ENCODE measurements at places on chromosomes 6 and 20.

DNA sequence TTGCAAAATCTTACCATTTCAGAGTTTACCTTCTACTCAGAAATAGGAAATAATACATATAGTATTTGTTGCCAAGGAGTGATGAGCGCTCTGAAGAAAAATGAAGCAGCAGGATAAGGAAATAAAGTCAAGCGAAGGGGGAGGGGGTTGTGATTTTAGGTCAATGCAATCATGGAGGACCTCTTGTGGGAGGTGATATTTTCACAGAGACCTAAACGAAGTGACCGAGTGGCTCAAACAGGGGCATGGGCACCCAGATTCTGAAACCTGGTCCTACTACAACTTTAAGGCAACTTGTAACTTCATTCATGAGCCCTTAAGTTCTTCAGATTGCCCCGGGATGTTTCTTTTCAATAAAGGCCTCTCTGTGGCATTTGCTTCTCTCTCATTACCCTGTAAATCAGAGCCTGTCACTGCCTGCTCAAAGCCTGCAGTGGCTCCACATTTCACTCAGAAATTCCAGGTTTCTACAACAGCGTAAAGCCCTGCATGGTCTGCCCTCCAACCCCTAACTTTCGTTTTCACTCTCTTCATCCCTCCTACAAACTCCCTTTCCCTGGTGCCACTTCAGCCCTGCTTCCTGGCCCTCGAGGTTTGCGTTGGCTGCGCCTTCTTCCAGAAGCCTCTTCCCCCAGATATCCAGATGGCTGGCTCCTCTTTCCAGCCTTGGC is 162.7 kb downstream of the TBC1D7 start:
- DNase-seq: no peak

DNA sequence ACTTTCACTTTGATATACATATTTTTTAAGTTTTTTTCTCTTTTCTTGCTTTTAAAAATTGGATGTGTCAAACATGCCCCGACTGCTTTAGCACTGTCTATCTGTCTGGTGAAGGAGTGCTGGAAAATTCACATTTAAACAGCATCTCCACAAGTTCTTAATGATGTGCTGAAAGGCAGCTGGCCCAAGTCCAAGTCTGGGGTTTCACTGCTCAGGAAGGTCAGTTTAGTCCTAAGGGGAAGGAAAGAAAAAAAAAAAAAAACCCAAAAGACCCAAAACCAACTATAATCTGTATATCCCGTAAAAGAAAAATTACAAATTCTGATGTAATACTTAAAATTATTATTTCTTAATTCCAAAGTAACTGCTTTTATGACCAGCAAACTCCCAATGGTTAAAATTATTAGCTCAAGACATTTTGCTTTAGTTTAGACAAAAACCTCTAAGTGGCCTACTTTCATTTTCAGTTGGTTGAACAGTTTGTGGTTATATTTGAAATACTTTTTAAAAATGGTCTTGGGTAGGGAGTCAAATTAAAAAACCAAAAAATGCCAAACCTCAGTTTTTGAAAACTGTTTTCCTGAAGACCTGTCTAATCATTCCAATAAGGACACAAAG is 79.5 kb upstream of the PREP start:
- no peak for DNase-seq

DNA sequence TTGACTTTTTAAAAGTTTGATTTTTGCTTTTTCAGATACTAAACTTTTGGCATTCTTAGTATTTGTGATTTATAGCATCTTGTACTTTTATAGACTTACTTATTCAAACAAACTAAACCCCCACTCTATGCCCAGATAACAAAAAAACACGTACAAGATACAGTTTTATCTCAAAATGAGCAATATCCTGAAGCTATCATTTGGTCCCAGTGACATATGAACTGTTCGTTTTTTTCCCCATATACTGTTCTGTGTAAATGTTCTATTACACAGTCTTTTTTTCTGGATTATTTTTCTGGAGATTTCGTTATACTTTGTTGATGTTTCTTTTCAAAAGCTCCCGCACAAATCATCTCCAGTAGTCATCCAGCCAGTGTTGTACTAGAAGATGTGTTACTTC is 27.3 kb upstream of the SERINC3 start:
- DNase-seq: no peak

DNA sequence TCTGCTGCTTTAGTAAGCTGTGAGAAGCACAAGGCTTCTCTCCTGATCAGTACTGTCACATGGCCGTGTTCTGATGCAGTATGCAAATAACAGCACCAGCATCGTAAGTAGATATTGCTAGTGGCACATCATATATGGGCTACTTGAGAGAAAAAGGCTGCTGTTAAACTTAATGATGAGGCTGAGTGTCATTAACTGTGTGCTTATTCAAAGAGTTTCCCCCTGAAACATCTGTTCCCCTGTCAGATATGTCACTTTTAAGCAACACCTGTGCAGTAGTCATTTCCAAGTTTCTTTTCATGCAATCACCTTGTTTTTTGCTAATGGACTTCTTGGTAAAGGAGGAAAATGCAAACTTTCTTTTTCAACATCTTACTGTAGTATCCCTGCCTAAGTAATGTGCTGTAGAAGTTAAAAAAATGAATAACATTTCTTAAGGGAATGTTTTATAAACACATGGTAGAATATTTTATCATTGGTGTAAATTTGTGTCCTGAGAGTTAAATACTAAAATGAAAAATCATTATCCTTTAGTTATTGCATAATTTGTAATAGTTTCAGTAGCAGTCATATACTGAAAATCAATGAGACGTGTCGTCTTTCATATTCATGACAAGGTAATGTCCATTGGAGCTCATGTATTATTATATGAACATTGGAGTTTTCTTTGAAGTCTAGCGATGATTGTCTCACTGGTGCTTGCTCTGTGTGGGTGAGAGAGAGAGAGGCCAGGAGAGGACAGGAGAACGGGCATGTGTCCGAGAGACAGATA is 366.3 kb downstream of the CDKAL1 start:
- no peak for DNase-seq

GRCh38 chr20:39112178-39112743 is 150.1 kb downstream of the DHX35 start:
- DNase-seq: no peak

- DNase-seq: no peak
Measured at GRCh38 chr20:17955302-17955701, 13.3 kb downstream of the SNX5 start.

GRCh38 chr20:1952737-1953530 is 40.9 kb downstream of the PDYN start:
- peak; percentile 23 for DNase-seq

- peak; percentile 77 for DNase-seq
Measured at GRCh38 chr20:62795023-62795761, 1.1 kb upstream of the MRGBP start.

GRCh38 chr6:143183666-143184065 is 123.0 kb downstream of the AIG1 start:
- DNase-seq: no peak

DNA sequence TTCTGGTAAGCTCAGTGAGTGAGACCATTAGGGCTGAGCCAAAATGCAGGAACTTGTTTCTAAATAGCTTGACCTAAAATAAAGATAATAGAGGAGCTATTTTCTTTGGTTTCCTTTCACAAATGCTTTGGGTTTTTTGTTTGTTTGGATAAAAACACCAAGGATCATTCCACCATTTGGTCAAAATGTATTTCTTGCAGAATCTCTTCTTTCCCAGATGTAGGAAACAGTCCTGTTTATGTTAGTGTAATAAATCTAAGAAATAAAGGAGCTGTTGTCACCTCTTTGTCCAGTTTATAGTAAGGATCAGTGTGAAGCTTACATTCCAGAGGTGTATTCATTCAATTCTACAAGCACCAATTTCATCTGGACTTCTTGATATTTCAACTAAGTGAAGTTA is 297.8 kb downstream of the GJA1 start:
- DNase-seq: no peak

GRCh38 chr6:142223938-142224337 is 76.9 kb downstream of the VTA1 start:
- no peak for DNase-seq

GRCh38 chr20:20224806-20225205 is 143.1 kb upstream of the INSM1 start:
- no peak for DNase-seq

DNA sequence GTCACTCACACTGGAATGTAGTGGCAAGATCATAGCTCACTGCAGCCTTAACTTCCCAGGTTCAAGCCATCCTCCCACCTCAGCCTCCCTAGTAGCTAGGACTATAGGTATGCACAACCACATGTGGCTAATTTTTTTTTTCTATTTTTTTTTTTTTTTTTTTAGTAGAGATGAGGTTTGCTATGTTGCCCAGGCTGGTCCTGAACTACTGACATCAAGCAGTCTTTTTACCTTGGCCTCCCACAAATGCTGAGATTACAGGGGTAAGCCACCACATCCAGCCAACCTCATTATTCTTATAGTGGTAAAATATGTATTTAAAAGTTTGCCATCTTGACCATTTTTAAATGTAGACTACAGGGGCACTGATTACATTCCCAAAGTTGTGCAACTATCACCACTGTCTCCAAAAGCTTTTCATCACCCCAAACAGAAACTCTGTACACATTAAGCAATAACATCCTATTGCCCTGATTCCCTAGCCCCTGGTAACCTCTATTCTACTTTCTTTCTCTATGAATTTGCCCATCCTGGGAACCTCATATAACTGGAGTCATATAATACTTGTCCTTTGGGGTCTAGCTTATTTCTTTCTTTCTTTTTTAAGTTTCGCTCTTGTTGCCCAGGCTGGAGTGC is 268.0 kb upstream of the JARID2 start:
- DNase-seq: no peak

DNA sequence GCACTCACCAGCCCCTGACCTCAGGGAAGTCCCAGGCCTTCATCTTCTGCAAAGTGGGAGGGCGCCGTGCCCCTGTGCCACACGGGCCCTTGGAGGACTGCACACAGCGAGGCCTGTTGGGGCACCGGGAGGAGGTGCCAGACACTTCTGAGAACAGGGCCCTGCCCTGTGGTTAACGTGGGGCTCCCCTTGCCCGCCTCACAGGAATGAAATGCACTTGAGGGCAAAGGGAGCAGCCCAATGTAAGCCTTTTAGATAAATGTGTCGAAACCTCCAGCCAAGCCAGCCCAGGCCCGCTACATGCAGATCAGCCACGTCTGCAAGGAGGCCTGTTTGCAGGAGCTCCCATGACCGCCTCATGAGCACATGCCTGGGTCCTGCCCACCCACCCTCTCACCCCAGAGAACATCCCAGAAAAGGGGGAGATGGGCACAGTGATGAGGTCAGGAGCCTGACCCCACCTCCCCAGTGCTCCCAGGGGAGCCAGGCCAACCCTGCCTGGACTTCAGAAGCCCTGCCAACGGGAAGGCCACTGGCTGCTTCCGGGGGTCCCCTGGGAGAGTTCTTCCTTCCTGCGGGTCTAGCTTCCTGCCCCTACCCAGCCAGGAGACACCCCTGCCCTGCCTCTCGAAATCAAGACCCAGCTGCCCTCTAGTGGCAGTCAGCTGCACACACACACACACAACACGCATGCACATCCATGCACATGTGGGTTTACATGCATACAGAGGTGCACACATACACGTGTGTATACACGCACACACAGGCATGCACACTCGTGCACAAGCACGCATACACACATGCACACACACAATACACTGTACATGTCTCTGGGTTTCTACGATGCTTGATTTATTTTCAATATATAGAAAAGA is 178.7 kb downstream of the TAF4 start:
- no peak for DNase-seq

- DNase-seq: no peak
Measured at GRCh38 chr20:32670773-32671455, 2.8 kb downstream of the C20orf203 start.

DNA sequence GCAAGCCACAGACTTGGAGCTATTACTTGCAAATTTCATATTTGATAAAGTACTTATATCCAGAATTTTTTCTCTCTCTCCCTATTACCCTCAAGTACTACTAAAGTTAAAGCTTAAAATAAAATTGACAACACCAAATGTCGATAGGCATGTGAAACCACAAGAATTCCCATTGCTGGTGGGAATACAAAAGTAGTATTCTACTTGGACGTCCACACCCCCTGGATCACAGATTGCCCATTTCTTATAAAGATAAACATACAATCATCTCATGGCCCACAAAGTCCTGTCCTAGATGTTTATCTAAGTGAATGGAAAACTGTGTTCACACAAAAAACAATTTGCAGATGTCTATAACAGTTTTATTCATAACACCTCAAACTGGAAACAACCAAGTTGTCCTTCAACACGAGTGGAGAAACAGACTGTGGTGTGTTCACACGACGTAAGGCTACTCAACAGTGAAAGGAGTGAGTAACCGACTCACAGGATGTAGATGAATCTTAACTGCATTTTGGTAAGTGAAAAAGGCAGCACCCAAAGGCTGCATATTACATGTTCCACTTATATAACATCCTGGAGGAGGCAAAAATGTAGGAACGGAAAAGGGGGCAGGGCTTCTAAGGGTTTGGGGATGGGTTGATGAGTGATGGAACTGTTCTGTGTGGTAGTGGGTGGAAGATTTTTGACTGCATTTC is 297.4 kb downstream of the THBS2 start:
- DNase-seq: no peak

GRCh38 chr6:10837009-10837621 is 1.2 kb downstream of the MAK start:
- peak; percentile 52 for DNase-seq

- DNase-seq: no peak
Measured at GRCh38 chr6:82711105-82711827, 347.6 kb downstream of the TPBG start.

DNA sequence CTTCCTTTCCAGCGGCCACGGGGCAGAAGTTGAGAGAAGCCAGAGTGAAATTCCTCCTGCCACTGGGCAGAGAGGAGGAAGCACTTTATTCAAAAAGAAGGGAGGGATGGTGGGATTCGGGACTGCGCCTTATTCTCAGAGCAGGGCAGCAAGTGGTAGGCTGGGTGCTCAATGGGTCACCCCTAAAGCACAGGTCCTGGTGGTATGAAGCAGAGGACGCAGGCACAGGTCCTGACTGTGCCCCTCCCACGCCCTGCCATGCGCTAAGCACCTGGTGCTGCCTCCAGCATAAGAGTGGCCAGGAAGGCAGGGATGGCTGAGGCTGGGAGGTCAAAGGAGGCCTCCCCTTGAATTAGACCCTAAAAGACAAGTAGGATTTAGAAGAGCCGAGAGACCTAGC is 4.9 kb upstream of the GRM4 start:
- DNase-seq: no peak

GRCh38 chr6:156781861-156782631 is 4.9 kb downstream of the ARID1B start:
- no peak for DNase-seq

Measured in Peyer's patch (tissue), 4 donors.